ENCODE measurements at places on chromosomes 16 and 17.
A peak's percentile ranks its signal among the peaks of the same experiment; 100 is the strongest.

- peak; percentile 58 for DNase-seq
Observed at GRCh38 chr17:80791758-80792284, 199.8 kb upstream of the CHMP6 start.

GRCh38 chr17:17044846-17045561 is 2.7 kb downstream of the MPRIP start:
- DNase-seq, result no peak

- DNase-seq, result no peak
Observed at GRCh38 chr17:3527896-3528295, 29.7 kb downstream of the TRPV3 start.

- DNase-seq, result no peak
Observed at GRCh38 chr16:57540906-57541753, 1.3 kb upstream of the ADGRG5 start.

GRCh38 chr16:82888591-82889001 is 261.8 kb downstream of the CDH13 start:
- DNase-seq, result no peak

GRCh38 chr17:76529224-76530094 is 8.1 kb downstream of the CYGB start:
- no peak for DNase-seq

GRCh38 chr16:23333831-23334456 is 31.8 kb downstream of the SCNN1B start:
- DNase-seq, result no peak

DNA sequence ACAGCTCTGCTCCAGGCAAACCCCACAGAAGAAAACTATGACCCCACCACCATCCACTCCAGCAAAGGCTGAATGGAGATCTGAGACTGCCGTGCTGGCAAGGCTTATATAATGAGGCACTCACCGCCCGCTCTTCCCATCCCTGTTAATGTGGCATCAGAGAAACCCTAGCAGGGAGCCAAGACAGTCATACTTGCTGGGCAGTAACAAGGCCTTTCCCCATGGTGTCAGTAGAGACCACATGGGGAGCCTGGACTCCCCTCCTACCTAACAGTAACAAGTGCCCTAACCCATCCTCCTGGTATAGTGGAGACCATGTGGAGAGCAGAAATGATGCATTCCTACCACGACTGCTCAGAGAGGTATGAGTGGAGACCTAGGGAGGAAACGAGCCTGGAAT is 235.2 kb downstream of the C16orf78 start:
- no peak for DNase-seq

- no peak for DNase-seq
Observed at GRCh38 chr17:39487946-39488345, 26.7 kb downstream of the CDK12 start.

GRCh38 chr17:58507123-58507634 is 7.3 kb downstream of the MTMR4 start:
- no peak for DNase-seq

- peak; percentile 34 for DNase-seq
Observed at GRCh38 chr16:85491058-85491771, 121.9 kb upstream of the GSE1 start.

GRCh38 chr17:5514976-5515375 is 28.6 kb downstream of the MIS12 start:
- no peak for DNase-seq

DNA sequence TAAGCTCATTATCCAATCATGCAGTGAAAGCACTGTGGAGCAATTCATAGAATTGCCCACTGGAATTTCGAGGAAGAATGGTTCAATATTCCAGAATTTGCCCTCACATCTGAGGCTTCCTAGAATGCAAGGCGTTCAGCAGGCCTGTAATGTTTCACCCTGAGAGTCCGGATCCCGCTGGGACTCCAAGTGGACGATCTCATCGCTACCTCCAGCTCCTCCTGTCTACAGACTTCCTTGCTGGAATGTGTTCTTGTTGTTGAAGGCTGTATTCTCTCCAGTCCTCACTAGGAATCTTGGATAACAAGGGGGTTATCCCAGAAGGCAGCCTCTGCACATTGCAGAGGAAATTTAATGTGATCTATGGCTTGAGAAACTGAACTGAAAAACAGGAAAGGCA is 7.8 kb downstream of the SLC47A1 start:
- DNase-seq, result no peak

DNA sequence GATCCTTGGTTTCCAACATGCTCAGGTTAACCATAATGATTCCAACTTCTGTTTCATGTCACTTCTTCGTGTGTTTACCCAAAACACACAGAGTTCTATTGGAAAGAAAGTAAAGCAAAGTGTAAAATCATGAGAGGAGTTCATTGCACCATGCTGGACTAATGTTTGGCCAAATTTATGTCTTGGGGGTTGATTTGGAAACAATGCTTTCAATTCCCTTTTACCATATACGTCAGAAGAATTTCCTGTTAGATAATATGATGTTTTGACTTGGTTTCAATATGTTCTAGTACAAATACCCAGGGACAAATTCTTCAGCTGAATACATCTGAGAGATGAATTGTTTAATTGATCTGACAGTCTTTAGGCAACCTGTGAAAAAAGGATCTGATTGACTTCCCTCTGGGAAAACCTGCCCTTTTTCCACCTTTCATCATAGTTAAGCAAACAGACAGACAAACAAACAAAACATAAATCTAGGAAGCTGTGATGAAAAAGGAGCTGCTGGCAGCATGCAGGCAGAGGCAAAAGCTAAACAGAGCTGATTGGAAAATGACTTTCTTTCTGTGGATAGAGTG is 26.0 kb upstream of the MPHOSPH6 start:
- DNase-seq, result no peak

DNA sequence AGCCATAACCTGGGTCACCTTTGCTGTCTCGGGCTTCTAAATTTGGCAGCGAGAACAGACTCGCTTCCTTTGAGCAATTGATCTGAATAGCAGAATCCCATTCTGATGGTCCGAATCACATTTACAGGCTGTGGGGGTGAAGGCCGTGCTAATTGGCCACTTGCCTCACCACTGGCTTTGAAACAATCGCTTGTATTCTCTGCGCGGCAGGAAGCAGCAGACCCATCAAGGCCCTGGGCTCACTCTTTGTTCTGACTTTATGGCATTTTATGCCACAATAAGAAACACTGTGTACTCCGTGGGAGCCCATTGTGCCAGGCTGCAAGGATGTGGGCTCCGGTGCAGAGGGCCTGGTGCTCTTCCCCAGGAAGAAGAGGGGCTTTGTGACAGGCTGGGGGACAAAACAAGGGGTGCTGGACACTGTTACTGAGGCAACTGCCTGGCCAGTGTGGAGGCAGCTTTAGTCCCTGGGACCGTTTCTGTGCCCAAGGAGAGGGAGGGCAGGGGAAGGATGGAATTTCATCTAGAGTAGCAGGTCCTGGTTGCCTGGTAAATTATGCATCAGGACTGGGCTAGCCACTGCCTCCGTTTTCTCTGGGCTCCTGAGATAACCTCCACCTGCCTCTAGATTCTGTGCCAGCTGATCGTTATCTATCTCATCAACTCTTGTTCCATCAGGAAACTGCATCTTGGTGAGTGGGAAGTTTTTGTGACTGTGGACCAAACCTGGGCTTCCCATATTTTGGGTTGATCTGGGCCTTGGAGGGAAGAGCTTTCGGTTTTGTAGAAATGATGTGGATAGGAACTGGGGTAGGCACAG is 78.5 kb downstream of the MRC2 start:
- no peak for DNase-seq

- no peak for DNase-seq
Observed at GRCh38 chr17:79531191-79532095, 79.4 kb downstream of the RBFOX3 start.

- no peak for DNase-seq
Observed at GRCh38 chr17:39325528-39326240, 75.7 kb downstream of the FBXL20 start.

DNA sequence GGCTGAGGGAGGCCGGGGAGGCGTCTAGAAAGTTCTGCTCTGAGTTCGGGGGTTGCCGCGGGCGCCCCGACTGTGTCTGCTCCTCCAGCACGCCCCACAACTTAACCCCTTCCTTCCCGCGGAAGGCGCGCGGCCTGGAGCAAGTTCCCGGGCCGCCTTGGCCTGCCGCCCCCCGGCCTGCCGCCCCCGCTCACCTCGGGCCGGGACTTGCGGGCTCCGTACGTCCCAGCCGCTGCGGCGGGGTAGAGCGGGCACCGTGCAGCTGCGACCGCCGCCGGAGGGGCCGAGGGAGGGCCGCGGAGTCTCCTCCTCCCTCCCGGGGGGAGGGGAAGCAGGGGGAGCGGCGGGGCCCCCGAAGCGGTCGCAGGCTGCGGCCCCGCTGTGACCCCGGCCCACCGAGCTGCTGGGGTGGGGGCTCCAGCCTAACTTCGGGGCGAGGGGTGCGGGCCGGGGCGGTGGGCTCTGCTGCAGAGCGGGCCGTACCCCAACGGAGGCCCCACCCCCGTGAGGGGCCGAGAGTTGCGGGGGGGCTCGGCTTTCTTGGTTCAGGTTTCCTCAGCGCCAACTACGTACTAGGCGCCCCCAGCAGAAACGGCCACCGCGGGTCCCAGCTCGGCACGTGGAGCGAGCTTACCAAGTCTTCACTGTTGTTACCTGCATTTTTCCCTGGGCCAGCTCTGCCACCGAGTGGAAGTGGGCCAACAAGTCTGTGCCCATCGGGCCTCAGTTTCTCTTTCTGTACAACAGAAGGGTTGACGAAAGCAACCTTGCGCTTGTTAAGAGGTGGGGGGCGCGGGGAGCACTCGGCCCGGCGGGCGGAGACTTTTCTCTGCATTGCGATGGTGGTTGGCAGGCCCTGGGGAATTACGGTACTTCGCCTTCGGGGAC is at the start of gene CCDC102A:
Gene CCDC102A (minus strand): TSS at position 266 of the 888 bp plus-strand sequence. CDS start 7,394 bp downstream, outside the sequence.
- DNase-seq, result peak; percentile 63

- DNase-seq, result no peak
Observed at GRCh38 chr17:5282642-5283217, 646 bp downstream of the RABEP1 start.

GRCh38 chr17:47200325-47200664 is 8.9 kb upstream of the MYL4 start:
- DNase-seq, result no peak

DNA sequence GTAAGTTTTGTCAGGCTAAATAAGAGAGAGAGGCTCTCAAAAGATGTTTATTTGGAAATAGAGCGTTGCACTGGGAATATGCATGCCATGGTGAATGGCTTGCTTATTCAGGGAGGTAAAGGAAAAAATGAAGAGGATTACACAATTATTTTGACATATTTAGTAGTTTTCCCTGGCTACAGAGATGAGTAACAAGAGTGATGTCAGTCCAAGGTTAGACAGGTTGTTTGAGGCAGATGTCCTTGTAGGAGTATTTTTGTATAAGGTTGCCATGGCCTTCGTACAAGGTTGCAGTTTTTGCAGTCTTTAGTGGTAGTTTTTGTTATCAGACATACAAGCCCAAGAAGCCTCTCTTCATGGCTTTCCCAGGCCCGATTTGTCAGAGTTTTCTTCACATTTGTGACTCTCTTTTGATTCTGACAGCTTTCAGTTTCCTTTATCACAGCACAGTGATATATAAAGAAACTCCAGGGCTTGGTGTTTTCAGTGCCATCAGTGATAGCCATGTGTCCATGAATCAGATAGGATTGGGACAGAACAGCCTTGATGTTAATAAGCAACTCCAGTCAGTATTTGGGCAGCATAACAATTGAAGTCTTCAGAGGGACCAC is 18.7 kb upstream of the LGALS9 start:
- DNase-seq, result no peak

DNA sequence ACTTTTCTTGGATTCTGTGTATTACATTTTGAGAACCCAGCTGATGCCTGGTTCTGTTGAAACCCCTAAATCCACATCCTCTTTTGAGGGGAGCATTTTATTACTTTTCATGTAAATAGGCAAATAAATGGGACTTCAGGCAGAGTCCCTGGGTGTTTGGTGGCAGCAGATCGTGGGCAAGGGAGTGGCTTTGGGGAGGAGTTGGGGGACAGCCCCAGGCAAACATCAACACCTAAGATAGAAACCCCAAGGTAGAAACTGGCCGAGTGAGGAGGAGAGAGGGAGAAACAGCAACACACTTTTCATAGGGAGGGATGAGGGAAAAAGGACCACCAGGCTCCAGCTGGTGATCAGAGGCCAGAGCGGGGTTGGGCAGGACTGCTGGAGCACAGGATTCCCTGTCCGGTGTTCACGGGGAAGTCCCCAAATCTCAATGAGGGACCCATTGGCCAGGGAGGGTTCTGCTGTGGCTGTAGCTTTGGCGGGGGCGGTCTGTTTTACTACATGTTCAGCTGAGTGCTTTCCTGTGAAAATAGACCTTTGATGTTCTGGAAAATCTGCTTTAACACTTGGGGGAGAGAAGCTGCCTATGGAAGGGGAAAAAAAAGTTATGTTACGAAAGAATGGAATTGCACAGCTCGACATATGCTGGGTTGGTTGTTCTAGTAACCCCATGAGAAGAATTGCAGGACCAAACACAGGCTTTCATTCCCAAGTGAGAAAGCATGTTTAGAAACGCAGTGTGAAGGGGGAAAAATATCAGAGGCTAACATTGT is 46.6 kb downstream of the MSI2 start:
- DNase-seq, result no peak

DNA sequence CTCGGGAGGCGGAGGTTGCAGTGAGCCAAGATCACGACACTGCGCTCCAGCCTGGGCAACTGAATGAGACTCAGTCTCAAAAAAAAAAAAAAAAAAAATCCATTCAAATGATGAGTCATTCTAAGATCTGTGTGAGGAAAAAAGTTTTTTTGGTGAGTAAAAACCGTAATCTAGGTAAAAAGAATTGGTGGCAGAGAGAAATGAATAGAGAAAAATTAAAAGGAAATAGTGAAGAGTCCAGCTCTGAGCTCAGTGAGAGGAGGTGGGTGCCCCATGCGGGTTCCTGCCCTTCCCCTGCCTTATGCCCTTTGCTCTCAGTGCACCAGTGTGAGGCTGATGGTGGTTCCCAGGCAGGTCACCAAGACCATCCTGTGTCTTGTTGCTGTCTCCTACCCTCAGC is 20.9 kb downstream of the GAN start:
- no peak for DNase-seq

DNA sequence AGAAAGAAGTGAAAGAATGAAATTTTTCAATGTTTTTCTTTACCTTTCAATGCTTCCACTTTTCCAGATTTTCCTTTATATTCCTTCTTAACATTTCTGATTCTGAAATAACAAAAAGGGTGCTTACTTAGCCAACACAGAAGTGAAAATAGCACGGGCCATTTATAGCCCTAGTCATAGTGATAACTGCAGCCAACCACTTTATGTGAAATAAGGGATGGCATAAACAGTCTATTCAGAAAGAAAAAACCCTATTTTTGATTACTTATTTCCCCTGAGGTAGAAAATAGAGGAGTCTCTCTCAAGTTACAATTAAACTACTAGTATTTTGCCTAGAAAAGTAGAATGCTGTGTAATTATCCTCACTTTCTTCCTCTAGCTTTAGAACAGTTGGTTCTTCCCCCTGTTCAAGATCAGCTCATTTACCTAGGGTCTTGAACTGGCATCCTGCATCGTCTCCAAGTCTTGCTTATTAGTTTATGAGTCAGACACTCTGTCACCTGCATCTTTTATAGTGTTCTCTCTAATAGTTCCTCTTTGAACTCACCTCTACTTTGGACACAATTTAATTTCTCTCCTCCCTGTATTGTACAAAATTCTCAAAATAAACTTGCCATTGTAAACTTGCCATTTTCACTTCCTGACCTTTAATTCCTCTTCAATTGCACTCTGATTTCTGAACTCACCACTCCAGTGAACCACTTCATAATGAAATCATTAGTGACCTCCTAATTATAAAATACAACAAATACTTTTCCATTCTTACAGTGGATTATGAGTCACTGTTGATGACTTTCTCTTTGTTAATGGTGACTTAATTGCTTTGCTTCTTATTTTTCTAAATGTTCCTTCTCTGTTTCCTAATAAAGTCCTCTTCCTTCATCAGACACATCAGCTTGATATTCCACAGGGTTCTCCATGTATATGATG is 23.6 kb downstream of the ABCA6 start:
- no peak for DNase-seq

Data from CD4-positive, alpha-beta T cell treated with Interleukin-15 for 4 hours (primary cell).